LNCaP clone FGC (cell line): ENCODE measurements at places on chromosomes 1 and 21.

DNA sequence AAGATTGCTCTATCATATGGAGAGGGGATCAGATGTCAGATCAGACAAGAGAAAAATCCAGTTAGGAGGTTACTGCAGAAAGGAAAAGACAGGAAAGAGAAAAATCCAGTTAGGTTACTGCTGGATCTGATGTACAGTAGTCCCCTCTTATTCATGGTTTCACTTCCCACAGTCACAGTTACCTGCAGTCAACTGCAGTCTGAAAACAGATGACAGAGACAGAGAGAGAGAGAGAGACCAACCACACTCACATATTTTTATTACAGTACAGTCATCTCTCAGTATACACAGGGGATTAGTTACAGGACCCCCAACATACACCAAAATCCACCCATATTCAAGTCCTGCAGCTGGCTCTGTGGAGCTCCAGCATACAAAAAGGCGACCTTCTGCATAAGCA lies 29.3 kb downstream of the NUP133 start:
- DNase-seq: no peak

GRCh38 chr1:203311368-203312301 lies 6.3 kb downstream of the BTG2 start:
- no peak for DNase-seq

- no peak for DNase-seq
Observed at GRCh38 chr1:99737016-99737415, 29.4 kb downstream of the FRRS1 start.

DNA sequence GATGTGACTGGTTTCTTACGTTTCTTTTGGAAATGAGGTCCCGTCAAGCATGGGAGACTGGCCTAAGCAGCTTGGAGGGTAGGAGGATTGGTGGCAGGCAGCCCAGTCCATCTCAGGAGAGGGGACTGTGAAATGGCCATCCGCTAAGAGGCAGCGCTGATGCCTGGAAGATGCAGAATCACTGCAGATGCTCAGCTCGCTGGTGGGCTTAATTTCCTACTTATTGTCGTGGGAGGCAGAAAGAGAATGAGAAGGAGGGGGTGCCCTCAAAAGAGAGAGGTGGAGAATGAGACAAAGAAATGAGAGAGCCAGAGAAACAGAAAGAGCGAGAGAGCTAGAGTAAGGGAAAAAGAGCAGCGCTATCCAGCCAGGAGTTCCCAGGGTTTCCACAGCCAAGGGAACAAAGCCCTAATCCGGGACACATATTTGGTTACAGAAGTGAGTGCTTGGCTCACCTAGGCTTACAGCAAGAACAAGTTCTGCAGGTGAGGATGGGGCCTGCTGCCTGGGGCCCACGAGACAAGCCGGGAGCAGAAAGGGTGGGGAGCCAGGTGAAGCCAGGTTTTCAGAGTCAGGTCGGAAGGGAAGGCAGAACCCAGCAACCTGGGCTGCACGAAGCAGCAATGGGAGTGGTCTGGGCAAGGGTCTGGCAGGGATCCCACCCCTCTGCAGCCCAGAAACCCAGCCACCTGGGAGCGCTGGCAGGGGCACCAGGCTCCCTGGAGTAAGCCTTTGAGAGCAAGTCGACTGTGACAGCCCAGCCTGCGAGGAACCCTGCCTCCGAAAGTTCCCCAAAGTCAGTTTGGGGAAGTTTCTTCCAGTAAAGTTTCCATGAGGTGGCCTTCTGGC lies 5.8 kb downstream of the ECE1 start:
- DNase-seq: no peak

DNA sequence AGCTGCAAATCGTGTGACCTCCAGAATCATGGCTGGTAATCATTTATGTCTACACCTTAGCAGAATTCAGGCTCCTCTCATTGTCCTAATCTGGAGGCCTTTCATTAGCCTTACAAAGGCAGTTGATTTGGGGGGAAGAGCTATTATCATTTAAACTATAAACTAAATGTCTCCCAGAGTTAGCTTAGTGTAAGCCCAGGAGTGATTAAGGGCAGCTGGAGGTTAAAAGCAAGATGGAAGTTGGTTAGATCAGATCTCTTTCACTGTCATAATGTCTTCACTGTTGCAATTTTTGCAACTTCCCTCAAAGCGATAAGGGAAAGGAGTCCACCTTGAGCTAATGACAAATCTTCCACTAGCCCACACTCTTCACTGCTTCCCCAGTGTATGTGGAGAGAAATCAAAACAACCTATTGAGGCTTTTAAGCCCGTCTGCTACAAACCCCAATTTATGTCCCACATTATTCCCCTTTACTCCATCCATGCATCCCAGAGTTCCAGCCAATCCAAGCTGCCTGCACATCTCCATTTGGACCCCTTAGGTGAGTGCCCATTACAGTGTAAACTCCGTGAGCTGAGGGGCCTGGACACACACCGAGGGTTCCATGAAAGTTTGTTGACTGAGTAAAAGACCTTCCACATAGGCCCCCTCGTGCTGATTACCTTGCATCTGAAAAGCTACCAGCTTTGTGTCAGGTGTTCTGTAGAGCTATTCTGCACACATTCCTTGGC lies 61.5 kb upstream of the KLHDC7A start:
- no peak for DNase-seq

GRCh38 chr1:190168893-190169280 lies 308.8 kb downstream of the BRINP3 start:
- no peak for DNase-seq

DNA sequence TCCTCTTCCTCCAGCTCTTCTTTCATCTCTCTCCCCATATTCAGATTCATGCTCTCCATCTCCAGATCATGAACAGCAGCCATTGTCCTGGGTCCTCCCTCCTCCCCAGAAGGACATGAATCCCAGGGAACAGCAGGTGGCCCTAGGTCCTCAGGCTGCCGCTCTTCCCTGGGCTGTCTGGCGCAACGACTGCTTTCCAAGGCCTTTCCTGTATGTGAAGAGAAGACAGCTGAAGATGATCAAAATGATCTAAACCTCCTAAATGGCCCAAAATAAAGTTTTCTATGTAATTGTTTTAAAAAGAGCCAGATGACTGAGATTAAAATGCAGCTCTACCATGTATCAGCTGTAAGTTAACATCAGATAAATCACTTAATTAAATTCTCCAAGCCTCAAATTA lies 22.5 kb downstream of the RHBDL2 start:
- no peak for DNase-seq

- DNase-seq: no peak
Observed at GRCh38 chr1:76799700-76800099, 67.6 kb upstream of the ST6GALNAC5 start.

DNA sequence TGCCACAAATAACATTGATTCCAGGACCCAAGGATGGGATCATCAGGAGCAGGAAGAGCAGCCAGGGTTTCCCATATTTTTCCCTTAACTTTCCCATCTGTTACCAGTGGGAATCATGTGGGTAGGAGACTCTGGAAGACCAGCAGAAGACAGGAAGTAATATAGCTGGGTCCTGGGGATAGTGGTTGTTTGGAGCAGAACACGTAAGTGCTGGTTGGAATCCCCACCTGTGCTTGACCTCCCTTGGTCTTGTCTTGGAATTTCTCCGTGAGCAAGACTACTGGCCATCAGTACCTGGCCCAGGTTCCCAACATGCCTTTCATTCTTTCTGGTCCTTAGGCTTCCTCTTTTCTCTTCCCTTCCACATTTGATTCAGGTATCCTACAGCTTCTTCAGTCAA lies 20.9 kb upstream of the SLC27A3 start:
- DNase-seq: no peak

- DNase-seq: no peak
Observed at GRCh38 chr1:5811419-5811818, 180.8 kb downstream of the NPHP4 start.

- no peak for DNase-seq
Observed at GRCh38 chr21:39182484-39183271, 573 bp downstream of the PSMG1 start.

GRCh38 chr1:12709091-12709491 lies 6.8 kb upstream of the AADACL3 start:
- DNase-seq: no peak

DNA sequence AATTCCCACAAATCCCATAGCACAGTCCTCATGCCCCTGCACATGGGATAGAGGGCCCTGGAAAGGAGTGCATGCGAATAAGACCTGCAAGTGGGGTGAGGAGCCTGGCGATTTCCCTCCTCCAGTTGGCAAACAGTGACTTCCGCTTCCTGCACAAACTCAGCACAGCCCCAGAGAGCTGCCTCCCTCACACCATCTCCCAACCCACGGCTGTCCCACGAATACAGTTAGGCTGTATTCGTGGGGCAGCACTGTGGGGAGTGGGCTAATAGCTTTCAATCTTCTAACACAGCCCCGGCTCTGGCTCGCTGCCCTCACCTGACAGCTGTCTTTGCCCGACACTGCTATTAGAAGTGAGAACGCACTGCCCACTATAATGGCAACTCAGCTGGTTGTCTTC lies 28.2 kb upstream of the CNTN2 start:
- no peak for DNase-seq

GRCh38 chr1:68188060-68188538 lies 44.2 kb downstream of the WLS start:
- no peak for DNase-seq

- no peak for DNase-seq
Observed at GRCh38 chr1:55140137-55140536, 75.0 kb downstream of the USP24 start.

DNA sequence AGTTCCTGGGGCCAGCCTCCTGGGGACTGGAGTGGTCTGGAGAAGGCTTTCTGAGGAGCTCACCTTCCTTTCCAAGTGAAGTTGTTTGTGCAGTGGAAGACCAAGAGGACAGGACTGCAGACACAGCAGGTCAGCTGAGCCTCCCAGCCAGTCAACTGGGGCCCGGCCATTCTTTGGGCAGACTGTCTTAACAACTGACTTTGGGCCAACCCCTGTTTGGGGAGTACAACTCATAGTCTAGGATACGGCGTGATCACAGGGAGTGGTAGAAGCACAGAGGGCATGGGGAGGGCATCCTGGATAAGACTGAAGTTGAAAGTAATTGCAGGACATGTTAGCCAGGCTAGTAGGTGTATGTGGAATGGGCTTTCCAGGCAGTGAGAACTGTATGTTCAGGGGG lies 50.3 kb downstream of the PGM1 start:
- DNase-seq: no peak

GRCh38 chr1:93715529-93716126 lies 34.0 kb upstream of the BCAR3 start:
- DNase-seq: no peak

GRCh38 chr1:113146242-113147072 lies 73.5 kb downstream of the LRIG2 start:
- DNase-seq: no peak

DNA sequence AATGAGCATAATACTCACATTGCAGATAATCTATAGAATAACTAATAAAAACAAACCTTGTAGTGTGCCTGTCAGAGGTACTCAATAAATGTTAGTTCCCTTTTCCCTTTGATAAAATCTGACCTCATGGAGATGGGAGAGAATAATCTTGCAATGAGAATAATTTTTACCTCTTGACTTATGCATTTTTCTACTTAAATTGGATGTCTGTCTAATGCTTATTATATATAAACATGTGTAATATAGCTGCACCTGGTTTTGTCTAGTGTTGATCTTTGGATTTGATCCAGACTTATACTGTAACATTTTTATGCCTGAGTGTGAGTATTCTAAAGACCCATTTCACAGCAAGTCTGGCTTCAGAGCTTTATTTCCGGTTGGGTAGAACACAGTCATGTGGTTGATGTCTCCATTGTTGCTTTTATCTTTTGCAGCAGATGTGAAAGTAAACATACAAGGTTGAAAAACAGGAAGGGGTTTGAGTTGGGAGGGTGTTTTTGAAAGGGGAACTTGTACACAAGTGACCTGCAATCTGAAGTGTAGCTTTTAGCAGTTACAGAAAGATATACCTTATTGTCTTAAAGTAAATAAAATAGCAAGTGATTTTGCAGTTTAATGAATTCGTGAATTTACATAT lies 12.4 kb downstream of the EPB41 start:
- DNase-seq: no peak

DNA sequence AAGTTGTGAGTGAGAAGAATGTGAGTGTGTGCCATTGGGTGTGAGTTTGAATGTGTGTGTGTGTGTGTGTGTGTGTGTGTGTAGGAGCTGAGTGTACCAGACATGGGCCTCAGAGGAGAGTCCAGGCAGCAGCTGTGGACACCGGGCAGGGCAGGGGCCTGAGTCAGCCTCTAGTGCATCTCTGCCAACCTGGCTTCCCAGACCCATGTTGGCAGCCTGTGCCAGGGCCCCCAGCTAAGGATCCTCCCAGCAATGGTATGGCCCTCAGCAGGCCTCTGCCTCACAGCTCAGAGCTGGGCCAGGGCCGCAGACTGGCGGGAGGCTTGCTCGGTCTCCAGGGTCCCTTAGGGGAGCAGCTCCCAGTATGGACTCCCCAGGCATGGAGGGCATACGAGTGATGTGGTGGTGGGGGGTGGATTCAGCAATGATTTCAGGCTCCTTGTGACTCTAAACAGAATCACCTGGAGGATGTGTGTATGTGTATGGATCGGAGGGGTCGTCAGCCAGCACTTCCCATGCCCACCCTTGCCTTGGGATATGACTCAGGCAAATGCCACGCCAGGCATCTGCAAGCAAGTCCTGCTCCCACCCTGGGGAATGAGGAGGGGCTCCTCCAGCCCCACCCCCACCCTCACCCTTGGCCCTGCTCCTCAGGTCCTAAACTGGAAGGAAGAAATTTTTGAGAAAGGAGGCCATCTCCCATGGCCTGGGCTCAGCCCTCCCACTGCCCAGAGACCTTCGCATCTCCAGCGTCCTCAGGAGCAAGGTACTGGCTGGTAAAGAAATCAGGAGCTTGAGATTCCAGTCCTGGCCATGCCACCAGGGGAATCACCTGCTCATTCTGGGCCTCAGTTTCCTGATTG lies 1.8 kb upstream of the FOXO6 start:
- no peak for DNase-seq

DNA sequence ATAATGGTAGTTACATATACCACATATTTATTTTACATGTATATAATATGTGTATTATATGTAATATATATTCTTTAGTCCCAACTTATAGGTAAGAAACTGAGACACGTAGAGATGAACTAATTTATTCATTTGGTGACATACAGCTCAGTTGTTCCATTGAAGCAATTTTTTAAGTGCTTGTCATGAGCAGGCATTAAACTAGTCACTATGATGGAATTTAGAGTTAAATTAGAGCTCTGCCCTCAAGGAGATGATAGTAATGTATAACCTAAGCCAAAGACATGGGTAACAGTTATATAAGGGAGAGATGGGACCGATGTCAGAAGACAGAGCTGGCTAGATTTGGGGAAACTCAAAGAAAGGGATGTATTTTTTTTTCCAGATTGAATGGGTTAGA lies 83.0 kb downstream of the ST6GALNAC5 start:
- DNase-seq: no peak

DNA sequence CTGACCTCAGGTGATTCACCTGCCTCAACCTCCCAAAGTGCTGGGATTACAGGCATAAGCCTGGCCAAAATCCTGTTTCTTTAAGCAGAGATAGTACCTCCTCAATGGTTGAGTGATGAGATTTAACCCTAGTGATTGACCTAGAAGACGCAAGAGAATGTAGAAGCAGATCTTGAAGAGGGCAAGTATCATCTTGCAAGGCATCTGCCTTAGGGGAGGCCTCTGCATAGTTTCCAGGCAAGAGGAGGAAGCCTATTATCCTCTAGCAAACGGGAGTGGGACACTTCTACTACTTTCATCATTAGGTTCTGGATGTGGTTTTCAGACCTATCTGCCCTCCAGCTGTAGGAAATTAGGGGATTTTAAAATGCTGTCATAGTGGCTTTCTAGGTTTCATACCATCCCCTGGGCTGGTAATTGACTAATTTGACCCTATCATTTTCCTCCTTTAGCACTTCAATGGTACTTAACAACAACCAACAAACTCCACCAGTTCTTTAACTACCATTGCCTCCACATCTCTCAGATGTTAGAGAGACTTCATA lies 10.0 kb upstream of the TRIM62 start:
- no peak for DNase-seq

GRCh38 chr1:116585886-116586285 lies 15.1 kb upstream of the CD58 start:
- no peak for DNase-seq
